ENCODE measurements at places on chromosomes 5 and 9. TPM values are rescaled to one million over a fixed set of nuclear protein-coding genes. Genes with fewer than 3 reads are reported as not detected.

- H3K27me3 ChIP-seq = no peaks in the 10 kb centered on the region
- no peak for DNase-seq
- H3K27ac ChIP-seq = no peak overlapping the region
Observed at GRCh38 chr5:160159991-160160792, 40.9 kb upstream of the PWWP2A start.

The ST6GALNAC6 gene
- total RNA-seq = 107 TPM

GRCh38 chr9:1707291-1707690 is 307.9 kb upstream of the SMARCA2 start:
- H3K4me3 ChIP-seq = no peak overlapping the region
- DNase-seq = no peak
- no peaks in the 10 kb centered on the region for H3K36me3 ChIP-seq
- no peaks in the 10 kb centered on the region for H3K27me3 ChIP-seq

DNA sequence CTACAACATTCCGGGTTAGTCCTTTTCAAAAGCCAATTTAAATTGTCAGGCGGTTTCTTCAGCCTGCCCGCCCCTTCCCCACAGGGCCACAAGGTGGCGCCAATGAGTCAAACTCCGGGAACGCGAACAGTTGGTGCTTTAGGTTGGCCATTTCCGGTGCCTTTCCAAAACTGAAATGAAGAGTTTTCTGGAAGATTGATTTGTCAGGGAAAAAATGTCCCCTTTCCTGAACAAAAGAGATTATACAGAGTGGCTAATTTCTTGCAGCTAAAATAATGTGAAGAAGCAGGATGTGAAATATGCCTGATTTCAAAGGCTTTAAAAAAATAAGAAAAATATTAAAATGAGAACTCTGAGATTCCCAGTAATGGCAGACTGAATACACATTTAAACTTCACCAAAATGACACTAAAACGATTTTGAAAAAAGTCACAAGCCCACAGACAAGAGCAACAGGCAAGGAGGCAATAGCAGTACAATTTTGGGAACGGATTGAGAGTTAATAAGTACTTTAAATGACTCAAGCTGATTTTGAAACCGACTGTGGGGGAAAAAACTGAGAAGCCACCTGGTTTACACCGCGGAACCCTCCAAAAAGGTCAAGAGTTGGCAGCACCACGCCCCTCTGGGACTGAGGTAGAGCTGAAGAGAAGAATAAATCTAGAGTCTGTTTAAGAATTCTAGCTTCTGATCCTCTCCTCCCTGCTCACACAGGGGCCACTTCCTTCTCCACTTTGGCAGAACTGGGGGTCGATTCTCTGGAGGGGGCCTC is 45.7 kb downstream of the SLC46A2 start:
- no peaks in the 10 kb centered on the region for H3K27me3 ChIP-seq
- peak; percentile 83 for DNase-seq
- H3K36me3 ChIP-seq = no peaks in the 10 kb centered on the region

DNA sequence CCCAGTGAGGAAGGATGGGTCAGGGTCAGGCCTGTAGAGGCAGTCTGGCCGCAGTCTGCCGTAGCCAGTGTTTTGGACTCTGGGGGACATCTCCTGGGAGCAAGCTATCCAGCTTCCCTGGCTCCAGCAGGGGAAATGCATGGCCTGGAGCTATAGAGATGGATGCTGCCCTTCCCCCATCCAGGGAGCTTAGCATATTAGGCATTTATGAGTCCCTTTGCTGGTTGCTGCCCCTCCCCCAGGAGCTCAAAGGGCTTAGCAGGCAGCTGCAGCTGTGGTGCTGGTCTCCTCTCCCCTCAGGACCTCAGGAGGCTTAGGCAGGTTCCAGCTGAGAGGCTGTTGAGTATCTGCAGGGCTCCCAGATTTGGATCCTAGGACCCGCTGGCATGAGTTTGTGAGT is 1158.7 kb downstream of the DTWD2 start:
- DNase-seq = no peak
- no peak overlapping the region for H3K27ac ChIP-seq
- H3K36me3 ChIP-seq = no peaks in the 10 kb centered on the region
- no peak overlapping the region for H3K4me3 ChIP-seq
- no peaks in the 10 kb centered on the region for H3K27me3 ChIP-seq
- no peaks in the 10 kb centered on the region for H3K4me1 ChIP-seq

The RUSC2 gene
- total RNA-seq = 30.9 TPM

DNA sequence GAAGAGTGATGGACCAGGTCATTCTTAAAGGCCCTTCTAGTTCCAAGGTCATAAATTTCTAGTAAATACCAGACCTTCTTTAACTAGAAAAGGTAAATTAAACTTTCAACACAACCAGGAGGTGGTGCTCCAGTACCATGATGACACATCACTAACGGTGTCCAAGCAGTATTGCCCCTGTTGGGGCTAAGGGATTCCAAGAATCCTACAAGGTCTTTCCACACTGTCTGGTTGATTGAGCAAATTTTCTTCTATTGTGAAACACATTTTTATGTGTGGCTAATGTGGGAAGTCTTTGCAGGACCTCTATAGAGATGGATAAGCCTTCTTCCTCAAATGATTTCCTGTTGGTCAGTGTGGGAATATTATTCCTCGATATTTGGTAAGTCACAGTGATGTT is 459.6 kb upstream of the PAPPA start:
- no peak for DNase-seq
- no peaks in the 10 kb centered on the region for H3K36me3 ChIP-seq
- no peaks in the 10 kb centered on the region for H3K27me3 ChIP-seq
- H3K27ac ChIP-seq = no peak overlapping the region
- no peak overlapping the region for H3K4me3 ChIP-seq

DNA sequence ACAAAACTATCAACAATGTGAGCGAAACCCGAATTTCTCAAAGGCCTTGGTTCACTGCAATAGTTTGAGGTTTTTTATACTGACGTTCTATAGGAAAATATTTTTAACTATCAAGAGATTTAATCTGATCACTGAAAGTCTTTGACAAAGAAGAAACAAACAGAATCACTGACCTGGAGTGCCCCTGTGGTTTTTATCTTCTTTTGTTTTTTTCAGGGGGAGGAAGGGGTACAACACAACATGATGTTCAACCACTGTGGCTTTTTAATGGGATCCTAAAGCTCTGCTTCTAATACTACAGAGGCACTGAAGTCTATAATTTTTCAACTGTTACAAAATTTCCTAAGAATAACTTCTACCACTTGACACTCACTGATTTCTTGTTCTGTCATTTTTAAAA is 185.9 kb downstream of the AP3B1 start:
- no peak overlapping the region for H3K4me3 ChIP-seq
- no peak for DNase-seq
- no peak overlapping the region for H3K27ac ChIP-seq

DNA sequence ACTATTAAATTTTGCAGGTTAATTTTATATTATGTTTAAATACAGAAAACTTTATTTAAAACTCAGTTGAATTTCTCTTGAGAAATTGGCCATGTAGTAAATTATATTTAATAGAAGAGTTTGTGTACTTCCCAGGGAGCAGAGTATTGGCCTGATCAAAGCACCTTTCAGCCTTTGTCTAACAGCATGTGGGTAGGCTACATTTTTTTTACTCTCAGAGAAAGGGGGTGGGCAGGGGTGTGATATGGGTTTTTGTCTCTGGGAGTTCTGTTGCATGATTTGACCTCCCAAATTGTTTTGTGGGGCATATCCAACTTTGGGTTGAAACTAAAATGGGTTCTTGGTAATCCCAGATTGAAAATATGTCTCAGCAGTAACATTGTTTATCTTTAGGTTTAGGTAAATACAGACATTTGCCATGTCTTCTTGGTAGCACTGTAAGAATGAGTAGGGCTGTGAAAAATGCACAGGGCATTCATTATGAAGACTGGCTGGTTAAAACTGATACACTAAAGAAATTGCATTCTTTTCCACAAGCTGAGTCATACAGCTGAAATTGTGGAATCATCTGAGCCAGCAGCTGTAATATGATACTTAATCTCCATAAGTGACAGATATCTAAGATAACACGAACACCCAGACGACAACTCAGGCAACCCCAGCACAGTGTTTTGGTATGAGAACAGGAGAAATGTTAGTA is 75.4 kb upstream of the CDKN2B start:
- H3K4me1 ChIP-seq = no peaks in the 10 kb centered on the region
- no peaks in the 10 kb centered on the region for H3K27me3 ChIP-seq
- no peak overlapping the region for H3K4me3 ChIP-seq
- DNase-seq = no peak
- no peaks in the 10 kb centered on the region for H3K36me3 ChIP-seq

- DNase-seq = no peak
- H3K27me3 ChIP-seq = no peaks in the 10 kb centered on the region
- H3K4me3 ChIP-seq = no peak overlapping the region
- H3K27ac ChIP-seq = no peak overlapping the region
- no peaks in the 10 kb centered on the region for H3K4me1 ChIP-seq
Observed at GRCh38 chr5:127590156-127590722, 58.6 kb upstream of the CTXN3 start.

GRCh38 chr5:2001300-2001699 is 118.6 kb upstream of the IRX4 start:
- no peaks in the 10 kb centered on the region for H3K4me1 ChIP-seq
- H3K4me3 ChIP-seq = no peak overlapping the region
- no peak overlapping the region for H3K27ac ChIP-seq
- H3K27me3 ChIP-seq = peaks cover 9% of the 10 kb centered on the region

- H3K4me3 ChIP-seq = no peak overlapping the region
- no peaks in the 10 kb centered on the region for H3K36me3 ChIP-seq
- no peak overlapping the region for H3K27ac ChIP-seq
- H3K4me1 ChIP-seq = no peaks in the 10 kb centered on the region
Observed at GRCh38 chr9:71308454-71308853, 187.0 kb upstream of the TRPM3 start.

The PALM2AKAP2 gene
- total RNA-seq = 0.66 TPM

DNA sequence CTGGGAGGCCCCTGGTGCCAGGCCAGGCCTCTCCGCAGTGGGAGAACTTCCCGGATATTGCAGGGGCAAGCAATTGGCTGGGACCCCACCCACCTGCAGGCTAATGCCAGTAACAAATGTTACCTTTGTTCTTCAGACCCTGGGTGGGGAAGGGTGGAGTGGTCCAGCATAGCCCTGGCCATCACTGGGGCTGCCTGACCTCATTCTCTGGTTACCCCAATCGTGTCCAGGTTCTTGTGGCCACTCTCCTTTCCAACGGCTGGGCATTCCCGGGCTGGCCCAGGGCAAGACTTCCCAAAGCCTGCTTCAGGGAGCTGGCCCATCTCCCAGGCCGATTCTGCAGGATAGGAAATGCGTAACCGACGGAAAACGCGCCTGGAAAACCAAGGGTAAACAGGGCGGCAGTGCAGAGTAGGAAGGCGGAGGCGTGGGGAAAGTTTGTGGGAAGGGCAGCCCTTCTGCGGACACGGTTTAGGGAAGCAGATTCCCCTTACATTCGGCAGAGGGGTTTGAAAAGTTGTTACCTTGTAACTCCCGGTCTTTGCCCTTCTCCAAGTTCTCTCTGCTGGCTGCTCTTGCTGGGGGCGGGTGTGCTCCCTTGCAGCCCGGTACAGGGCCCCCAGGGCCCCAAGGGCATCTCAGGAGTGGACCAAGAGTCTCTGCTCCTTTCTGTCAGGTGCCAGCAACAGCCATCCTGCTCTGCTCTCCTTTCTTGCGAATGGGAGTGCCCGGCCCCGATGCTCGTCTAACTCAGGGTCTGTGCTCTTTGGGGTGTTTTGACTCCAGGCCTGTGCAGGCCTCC is 3.5 kb downstream of the NRARP start:
- H3K27me3 ChIP-seq = peaks cover 94% of the 10 kb centered on the region
- H3K36me3 ChIP-seq = no peaks in the 10 kb centered on the region
- peaks cover 42% of the 10 kb centered on the region for H3K4me1 ChIP-seq
- H3K27ac ChIP-seq = peak overlapping the region; percentile 64
- no peak for DNase-seq
